NK-92 treated with Interleukin-12 subunit alpha and Interleukin-12 subunit beta, amount 100 ng/mL, for 24 hours (cell line): ENCODE measurements at places on chromosomes 2 and 18.

GRCh38 chr2:192888109-192888508 lies 693.4 kb upstream of the TMEFF2 start:
- no peak for DNase-seq

DNA sequence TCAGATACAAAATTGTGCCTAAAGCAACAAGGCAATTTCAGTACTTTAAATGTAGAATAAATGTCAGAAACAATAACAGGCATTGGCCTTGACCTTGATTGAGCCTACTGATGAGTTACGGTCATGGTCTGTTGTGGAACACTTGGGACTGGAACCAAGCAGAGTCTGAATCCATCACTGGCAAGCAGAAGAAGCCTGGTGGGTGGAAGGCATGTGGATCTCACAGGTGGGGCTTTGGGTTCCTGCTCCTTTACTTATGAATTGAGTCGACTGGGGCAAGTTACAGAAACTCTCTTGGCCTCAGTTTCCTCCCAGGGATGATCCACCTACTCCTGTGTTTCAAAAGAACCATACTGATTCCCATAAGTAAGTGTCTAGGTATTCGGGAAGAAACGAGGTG lies 102.3 kb downstream of the KCNF1 start:
- no peak for DNase-seq

- DNase-seq = no peak
These were observed 86.4 kb upstream of the HK2 start for GRCh38 chr2:74747411-74748080.

DNA sequence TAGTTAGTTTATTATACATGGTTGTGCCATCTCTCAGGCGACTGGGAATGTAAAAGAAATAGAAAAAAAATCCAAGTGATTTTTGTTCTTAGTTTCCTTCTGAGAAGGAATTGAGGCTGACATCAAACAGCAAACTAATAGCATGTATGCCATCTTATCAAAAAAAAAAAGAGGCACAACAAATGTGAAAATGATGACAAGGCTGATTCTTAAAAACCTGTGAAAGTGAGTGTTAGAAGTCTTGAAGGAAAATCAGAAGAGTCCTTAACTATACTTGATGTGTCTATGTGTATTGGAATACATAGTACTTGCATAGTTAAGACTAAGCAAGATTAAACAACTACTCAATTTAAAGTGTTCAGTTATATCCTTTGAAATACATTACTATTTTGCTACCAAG lies 161.0 kb downstream of the CCDC85A start:
- DNase-seq = no peak

GRCh38 chr2:53234548-53234903 lies 533.1 kb upstream of the CHAC2 start:
- no peak for DNase-seq

DNA sequence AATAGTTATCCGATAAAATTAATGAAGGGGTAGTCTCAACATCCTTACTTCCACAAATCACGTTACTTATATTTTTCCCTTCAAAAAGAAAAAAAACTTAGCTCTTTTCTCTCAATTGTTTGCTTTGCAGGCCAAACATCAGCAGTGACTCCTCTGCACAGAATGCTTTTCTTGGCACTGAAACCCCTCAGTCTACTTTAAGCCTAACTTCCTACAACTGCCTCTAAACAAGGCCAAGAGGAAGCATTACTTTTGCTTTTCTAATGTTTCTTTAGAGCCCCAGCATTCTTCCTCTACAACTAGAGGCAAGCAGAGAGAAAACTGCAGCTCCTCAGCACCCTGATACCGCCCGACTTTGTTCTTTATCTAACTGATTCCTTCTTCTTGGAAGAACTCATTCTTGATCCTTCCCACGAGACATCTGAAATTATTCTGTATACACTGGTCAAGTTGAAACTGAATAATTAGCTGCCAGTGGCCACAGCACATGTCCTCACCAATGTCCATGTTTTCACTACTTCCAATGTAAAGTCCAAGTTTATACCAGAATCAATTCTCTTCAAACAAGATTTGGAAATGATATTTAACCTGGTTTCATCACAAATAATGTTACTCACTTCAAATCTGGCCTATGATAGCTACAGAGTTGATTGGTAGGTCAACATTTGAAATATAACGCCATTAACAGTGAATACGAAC lies 55.3 kb downstream of the DTNB start:
- no peak for DNase-seq

GRCh38 chr2:237879058-237879430 lies 19.6 kb downstream of the RAMP1 start:
- no peak for DNase-seq
